ENCODE measurements at places on chromosomes 5 and 9.

- DNase-seq, result no peak
Observed at GRCh38 chr5:119484884-119485283, 32.6 kb downstream of the HSD17B4 start.

- no peak for DNase-seq
Observed at GRCh38 chr5:54670281-54670680, 152.7 kb downstream of the SNX18 start.

- no peak for DNase-seq
Observed at GRCh38 chr9:134346151-134346550, 19.9 kb downstream of the RXRA start.

DNA sequence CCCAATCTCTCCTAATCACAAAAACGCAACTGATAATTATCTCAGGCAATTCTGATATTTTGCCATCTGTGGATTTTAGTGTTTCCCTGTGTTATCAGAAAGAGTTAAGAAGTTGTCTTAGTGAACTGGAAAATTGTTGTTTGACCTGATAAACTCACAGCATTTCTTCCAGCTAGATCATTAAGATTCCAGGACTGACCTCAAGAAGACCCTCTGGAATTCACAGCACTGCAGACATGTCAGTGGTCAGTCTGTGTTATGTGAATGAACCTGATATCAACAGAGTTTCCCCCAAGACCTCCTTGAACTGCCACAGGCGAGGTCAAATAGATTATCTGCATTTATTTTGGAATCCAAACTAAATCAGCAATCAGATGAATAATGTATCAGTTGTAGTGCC is 174.7 kb downstream of the FBXL7 start:
- DNase-seq, result no peak
